Right lung (tissue), 10 donors: ENCODE measurements at places on chromosomes 3 and 15. TPM values are rescaled to one million over a fixed set of nuclear protein-coding genes. Genes with fewer than 3 reads are reported as not detected.

GRCh38 chr3:24601066-24601939 is 106.7 kb upstream of the THRB start:
- DNase-seq, result peak; percentile 86

- DNase-seq, result no peak
Measured at GRCh38 chr3:99624496-99625236, 13.7 kb upstream of the COL8A1 start.

GRCh38 chr3:12158387-12159226 is at the start of gene TIMP4:
TIMP4 (minus strand) TSS chr3:12158912; CDS start chr3:12158840, 72 bp downstream.
- DNase-seq, result no peak

GRCh38 chr3:116096631-116097030 is 348.7 kb downstream of the LSAMP start:
- DNase-seq, result no peak

- DNase-seq, result no peak
Measured at GRCh38 chr3:190183121-190183520, 62.4 kb upstream of the P3H2 start.

DNA sequence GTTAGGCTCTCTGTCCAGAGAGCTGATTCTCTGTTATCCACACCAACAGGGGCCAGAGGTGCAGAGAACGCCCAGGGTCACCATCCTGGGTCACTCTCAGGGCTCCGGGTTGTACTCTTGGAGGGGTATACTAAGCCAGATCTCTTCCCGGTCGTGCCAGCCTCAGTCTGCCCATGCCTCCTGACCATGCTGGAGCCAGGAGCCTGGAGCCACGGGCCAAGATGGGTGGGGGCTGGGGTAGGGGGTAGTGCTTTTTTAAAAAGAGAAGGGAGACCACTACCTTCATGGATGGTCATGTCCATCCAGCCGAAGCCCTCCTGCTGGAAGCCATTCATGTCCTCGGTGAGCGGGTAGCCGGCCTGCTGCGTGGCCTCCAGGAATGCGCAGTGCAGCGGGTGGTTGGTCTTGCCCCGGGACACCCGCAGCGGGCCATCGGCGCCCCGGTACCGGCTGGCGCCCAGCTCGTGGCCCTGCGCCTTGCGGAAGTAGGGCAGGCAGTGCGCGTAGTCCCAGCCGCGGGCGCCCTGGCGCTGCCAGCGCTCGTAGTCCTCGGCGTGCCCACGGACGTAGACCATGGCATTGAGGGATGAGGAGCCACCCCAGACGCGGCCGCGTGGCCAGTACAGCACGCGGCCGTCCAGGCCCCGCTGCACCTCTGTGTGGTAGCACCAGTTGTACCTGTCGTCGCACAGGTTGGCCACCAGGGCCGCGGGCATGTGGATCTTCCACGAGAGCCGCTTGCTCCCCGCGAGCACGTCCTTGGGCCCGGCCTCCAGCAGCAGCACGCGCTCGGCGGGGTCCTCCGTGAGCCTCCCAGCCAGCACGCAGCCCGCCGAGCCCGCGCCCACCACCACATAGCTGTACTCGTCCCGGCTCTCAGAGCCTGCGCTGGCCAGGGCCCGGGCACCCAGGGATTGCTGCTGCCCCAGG is 22.9 kb downstream of the CHDH start:
- DNase-seq, result no peak

DNA sequence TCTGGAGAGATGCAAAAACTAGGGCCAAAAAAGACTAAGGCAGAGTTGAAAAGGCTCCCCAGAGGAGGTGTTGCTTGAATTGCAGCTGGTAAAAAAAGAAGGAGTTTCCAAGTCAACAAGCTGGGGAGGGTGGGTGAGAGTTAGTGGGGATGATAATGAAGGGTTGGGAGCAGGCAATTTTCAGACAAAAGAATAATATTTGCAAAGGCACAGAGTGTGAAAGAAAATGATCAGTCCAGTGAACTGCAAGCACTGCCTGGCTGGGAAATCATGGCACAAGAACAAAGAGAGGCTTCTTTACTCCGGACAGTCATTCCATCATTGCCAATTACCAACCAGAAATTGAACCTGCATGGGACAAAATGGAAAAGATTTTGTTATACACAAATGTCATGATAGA is 42.2 kb downstream of the C3orf85 start:
- no peak for DNase-seq

DNA sequence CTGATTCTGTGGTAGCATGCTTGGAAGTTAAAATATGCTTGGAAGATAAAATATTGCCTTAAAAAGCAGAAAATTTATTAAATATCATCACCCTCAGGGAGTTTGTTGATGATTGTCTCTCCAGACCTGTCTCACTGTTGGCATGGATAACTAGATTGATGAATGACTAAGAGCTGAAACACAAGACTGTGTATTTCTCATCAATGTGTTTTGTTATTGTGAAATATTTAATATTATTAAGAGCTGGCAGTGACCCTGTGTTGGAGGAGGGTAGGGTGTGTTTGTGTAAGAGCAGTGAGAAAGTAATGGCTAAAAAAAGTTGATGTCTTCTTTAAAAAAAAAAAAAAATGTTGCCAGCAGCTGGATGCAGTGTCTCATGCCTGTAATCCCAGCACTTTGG is 82.2 kb downstream of the ITPR1 start:
- DNase-seq, result no peak

DNA sequence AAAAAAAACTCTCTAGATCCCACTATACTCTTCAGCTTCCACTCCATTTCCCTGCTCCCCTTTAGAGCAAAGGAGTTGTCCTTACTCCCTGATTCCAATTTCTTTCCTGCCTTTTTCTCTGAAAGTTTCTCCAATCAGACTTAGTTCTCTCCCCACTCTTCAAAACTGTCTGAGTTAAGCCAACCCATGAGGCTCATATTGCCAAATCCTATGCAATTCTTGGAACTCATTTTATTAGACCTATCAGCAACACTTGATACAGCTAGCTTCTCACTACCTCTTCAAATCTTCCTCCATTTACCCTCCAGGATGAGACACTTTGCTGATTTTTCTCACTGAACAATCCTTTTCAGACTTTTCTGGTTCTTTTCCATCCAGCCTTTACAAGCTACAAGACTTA is 233.1 kb downstream of the THRB start:
- peak; percentile 22 for DNase-seq

DNA sequence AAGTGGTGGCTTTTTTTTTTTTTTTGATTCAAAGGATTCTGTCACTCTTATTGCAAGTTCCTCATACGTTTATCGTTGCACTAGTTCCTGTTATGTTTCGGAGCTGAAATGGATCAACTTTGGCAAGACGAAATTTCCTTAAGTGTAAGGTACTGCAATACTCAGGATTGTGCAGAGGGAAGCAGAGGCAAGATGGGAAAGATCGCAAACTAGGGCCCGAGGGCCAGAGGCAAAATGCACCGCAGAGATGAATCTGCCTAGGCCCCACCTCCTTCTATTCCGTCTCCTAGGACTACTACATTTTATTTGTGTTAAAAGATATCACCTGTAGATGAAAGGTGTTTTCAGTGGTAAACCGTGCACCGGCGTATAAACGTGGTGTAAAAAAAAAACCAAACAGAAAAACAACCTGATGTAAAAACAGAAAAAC is 331 bp downstream of the RNU6-1 start:
- no peak for DNase-seq

GRCh38 chr3:108494906-108495531 is 15.4 kb downstream of the MYH15 start:
- DNase-seq, result no peak

- no peak for DNase-seq
Measured at GRCh38 chr3:78868570-78868969, 899.2 kb downstream of the ROBO1 start.

DNA sequence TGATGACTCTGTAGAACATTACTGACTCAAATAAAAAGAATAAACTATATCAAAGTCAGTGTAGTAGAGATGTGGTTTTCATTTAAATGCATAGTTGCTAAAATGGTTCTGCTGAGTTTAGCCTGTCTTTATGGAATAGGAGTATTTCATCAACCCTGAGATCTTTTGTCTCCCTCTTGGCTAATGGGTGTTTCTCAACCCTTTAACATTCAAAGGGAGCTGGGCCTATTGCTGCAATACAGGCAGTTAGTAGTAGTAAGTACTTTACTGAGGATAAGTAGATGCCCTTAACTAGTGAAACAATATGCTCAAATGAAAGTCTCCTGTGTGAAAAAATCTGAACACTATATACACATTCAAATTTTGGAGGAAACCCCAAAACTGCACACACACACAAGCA is 184.7 kb upstream of the TTC14 start:
- no peak for DNase-seq

- DNase-seq, result peak; percentile 23
Measured at GRCh38 chr15:48855501-48856440, 22.2 kb upstream of the EID1 start.

DNA sequence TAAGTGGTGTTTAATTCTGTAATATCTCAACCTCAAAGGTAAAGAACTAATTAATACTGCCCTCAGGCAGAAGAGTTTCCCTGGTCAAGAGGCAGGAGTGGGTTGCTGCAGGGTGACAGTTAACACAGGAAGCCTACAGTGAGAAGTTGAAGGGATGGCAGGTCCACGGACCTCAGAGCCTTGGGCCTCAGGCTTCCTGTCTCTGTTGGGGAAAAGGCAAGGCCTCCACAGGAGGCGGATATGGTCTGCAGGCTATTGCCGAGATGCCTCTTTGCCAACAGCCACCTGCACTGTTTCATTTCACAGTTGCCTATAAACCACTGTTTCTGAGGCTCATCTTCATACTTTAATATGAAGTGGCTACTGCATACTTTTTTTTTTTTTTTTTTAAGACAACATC is 33.3 kb upstream of the RPN1 start:
- DNase-seq, result no peak

GRCh38 chr15:28904003-28904402 is 18.2 kb downstream of the APBA2 start:
- no peak for DNase-seq

DNA sequence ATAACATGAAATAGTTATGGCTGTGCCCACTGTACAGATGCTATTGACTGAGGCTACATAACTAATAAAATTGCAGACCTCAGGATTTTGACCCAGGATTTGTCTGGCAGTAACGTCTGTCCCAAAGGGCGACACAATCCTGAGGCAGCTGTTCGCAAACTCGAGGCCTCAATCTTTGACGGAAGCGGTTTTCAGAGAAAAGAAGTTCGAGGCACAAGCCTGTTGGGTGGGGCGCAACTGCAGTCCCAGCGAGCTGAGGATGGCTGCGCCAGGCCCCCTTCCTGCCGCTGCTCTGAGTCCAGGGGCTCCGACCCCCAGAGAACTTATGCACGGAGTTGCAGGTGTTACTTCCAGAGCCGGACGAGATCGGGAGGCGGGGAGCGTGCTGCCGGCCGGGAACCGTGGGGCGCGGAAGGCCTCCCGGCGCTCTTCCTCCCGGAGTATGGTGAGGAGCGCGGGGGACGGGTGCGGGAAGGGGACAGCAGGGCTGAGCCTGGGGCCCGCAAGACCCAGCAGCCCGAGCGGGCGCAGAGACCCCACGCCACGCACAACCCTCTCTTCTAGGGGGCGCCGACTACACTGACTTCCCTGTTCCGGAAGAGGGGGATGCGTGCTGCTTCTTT is at the start of gene PARP15:
Gene PARP15, plus strand, starts transcription at position 242 of the 623 bp plus-strand sequence. Its CDS starts 18 bp downstream, at position 260.
- no peak for DNase-seq

GRCh38 chr3:159771865-159772611 is 216.6 kb upstream of the IL12A start:
- no peak for DNase-seq

GRCh38 chr3:43770426-43771103 is 79.8 kb downstream of the ABHD5 start:
- no peak for DNase-seq

- no peak for DNase-seq
Measured at GRCh38 chr3:173301647-173302046, 95.9 kb upstream of the NLGN1 start.

- DNase-seq, result no peak
Measured at GRCh38 chr15:63362885-63363284, 18.8 kb downstream of the CA12 start.

GRCh38 chr15:55245059-55245458 is 44.6 kb downstream of the RAB27A start:
- no peak for DNase-seq

DNA sequence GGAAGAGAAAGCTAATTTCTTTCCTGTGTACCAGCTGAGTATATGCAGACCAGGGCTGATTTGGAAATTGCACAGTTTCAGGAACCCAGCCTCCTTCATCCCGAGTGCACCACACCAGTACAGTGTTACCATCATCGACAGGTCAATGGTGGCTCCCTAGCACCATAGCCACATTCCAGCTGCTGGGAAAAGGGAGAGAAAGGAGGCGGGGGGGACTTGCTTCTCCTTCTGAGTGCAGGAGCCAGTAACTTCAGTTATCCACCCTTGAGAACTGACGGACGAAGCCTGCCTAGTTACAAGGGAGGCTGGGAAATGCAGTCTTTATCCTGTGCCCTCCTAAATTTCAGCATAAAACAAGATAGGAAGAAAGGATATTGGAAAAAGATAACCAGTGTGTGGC is 129.7 kb upstream of the PRICKLE2 start:
- no peak for DNase-seq

GRCh38 chr3:88142094-88142624 is 7.6 kb upstream of the C3orf38 start:
- no peak for DNase-seq

DNA sequence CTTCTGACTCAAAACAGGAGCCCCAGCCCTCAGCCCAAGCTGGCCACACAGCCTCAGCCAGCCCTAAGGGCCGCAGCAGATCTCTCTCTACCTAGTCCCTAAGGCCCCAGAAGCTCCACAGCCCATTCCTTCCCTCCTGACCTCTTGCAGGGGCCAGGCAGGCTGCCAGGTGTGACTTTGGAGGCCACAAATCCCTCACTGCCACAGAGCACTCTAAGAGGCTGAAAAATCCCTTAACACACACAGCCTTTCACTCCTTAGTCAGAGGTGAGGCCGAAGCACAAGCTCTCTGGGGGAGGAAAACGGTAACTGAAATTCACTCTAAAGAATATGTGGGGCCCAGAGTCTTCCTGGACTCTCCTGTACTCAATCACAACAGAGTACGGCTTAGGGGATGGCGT is 23.3 kb downstream of the LRRC2 start:
- no peak for DNase-seq

DNA sequence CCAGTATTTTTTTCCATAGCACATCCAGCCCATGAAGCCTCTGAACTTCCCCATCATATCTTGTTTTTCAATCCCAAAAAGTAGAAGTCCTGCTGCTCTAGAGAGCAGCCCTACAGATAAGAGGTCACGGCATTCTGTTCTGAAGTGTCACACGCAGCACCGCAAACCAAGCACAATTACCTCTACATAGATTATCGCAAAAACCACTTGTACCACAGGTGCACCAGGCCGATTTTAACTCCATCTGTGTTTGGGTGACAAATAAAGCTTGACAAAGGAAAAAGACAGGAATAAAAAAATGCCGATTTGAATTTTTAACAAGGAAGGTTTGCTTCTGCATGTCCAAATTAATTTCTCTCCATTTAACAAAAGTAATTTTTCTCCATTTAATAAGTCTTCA is 113.7 kb downstream of the MYO5A start:
- no peak for DNase-seq

Gene POTEB2
- polyA plus RNA-seq, result not detected

Gene ENTPD3
- 11.3 TPM for polyA plus RNA-seq

Gene AADACL2
- not detected for polyA plus RNA-seq

Gene GOLGA6A
- polyA plus RNA-seq, result not detected

Gene ISG20
- 0.90 TPM for polyA plus RNA-seq

Gene PP2D1
- polyA plus RNA-seq, result 0.91 TPM

Gene SAMMSON
- polyA plus RNA-seq, result 0.16 TPM

Gene CCDC9B
- 8.2 TPM for polyA plus RNA-seq

Gene LNP1
- polyA plus RNA-seq, result 13.0 TPM
